ENCODE measurements at places on chromosomes 12 and 14.
A peak's percentile ranks its signal among the peaks of the same experiment; 100 is the strongest.

- DNase-seq, result no peak
Observed at GRCh38 chr14:59463787-59464485, 1.2 kb downstream of the GPR135 start.

- no peak for DNase-seq
Observed at GRCh38 chr14:80946797-80947196, 5.3 kb upstream of the CEP128 start.

- DNase-seq, result peak; percentile 16
Observed at GRCh38 chr14:65170768-65171507, 68.6 kb upstream of the MAX start.

DNA sequence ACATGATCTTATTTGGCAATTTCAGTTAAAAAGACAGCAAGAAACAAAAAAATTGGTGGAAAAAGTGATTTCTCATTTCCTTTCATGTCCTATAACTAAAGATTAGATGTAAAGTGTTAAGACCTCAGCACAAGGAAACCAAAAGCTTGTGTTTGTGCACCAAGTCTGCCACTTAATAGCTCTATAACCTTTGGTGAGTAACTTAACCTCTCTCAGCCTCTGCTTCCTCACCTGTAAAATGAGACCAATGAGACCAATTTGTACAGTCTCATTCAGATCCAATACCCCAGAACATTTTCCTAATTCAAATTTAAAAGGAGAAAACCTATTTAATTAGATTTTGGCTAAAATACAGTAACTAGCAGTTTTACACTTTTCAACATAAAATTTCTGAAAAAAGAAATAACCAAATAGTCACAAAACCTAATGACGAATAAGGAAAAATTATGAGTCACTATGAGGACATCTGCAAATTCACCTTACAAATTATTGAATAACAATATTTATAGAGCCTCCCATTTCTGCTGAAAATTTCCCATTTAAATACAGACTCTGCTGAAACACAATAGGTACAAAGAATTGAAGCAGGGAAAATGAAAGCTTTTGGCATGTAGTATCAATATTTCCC, 71.1 kb downstream of the EPS8 start:
- DNase-seq, result no peak

DNA sequence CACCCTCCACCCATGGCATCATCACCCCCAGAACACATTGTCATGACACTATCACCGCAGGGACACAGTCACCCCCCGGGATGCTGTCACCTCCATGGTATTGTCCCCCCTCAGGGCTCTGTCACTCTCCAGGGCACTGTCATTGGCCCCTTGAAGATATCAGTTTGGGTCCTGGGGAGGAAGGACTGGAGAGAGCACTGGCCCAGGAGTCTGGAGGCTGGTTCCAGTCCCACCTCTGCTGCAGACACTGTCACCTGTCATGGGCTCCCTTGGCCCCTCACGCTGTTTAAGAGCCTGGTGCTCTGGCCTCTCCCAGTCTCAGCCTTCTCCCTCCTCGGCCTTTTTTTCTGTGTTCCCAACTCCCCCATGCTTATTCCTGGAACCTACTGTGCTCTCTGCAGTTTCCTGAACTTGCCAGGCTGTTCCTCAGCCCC, 31.9 kb downstream of the SERPINA3 start:
- DNase-seq, result no peak

GRCh38 chr12:123107926-123108681, 42.8 kb downstream of the PITPNM2 start:
- no peak for DNase-seq

- no peak for DNase-seq
Observed at GRCh38 chr12:110666892-110667291, 22.0 kb downstream of the HVCN1 start.

GRCh38 chr14:50550294-50550693, 9.7 kb upstream of the ATL1 start:
- DNase-seq, result no peak

GRCh38 chr12:45725631-45726602, 3.6 kb upstream of the ARID2 start:
- DNase-seq, result no peak

DNA sequence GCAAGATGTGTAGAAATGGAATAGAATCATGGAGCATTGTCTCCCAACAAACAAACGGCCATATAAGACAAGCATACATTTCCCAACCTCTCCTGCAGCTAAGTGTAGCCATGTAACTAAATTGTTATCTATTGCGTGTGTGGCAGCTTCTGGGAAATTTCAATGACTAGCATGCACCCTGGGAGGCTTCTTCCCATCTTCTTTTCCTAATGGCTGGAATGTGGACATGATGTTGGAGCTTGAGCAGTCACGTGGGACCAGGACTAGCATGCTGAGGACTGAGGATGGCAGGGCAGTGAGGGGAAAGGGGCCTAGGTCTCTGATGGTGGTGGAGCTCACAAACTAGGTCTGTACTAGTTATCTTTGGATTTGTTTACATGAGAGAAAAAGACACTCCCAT, 21.7 kb upstream of the CTDSP2 start:
- no peak for DNase-seq

GRCh38 chr12:54272214-54272613, 7.7 kb downstream of the CBX5 start:
- DNase-seq, result no peak

- no peak for DNase-seq
Observed at GRCh38 chr12:17079251-17079909, 473.4 kb upstream of the LMO3 start.

- DNase-seq, result no peak
Observed at GRCh38 chr14:102277874-102278630, 26.9 kb downstream of the MOK start.

- no peak for DNase-seq
Observed at GRCh38 chr12:75862692-75863471, 168.7 kb downstream of the PHLDA1 start.

GRCh38 chr12:120247183-120247582, 18.3 kb downstream of the PXN start:
- no peak for DNase-seq

DNA sequence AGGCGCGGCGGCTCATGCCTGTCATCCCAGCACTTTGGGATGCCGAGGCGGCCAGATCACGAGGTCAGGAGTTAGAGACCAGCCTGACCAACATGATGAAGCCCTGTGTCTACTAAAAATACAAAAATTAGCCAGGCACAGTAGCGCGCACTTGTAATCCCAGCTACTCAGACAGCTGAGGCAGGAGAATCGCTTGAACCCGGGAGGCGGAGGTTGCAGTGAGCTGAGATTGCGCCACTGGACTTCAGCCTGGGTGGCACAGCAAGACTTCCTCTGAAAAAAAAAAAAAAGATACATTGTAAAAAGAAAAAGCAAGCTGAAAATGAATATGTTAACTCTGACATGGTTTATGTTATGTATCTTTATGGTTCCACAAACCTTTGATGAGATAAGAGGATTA, 33.6 kb downstream of the RPGRIP1 start:
- no peak for DNase-seq

- no peak for DNase-seq
Observed at GRCh38 chr12:55777856-55778255, 34.9 kb downstream of the GDF11 start.

DNA sequence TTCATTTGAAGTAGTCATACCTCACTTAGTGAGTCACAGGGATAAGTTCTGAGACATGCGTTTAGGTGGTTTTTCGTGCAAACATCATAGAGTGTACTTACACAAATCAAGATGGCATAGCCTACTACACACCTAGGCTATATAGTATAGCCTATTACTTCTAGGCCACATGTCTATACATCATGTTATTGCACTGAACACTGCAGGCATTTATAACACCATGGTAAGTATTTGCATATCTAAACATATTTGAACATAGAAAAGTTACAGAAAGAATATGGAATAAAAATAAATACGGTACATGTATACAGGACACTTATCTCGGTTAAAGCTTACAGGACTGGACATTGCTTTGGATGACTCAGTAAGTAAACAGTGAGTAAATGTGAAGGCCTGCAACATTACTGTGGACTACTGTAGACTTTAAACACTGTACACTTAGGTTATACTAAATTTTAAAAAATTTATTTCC, 670.6 kb downstream of the SLC16A7 start:
- DNase-seq, result no peak

GRCh38 chr12:47123730-47124129, 44.0 kb upstream of the AMIGO2 start:
- no peak for DNase-seq

DNA sequence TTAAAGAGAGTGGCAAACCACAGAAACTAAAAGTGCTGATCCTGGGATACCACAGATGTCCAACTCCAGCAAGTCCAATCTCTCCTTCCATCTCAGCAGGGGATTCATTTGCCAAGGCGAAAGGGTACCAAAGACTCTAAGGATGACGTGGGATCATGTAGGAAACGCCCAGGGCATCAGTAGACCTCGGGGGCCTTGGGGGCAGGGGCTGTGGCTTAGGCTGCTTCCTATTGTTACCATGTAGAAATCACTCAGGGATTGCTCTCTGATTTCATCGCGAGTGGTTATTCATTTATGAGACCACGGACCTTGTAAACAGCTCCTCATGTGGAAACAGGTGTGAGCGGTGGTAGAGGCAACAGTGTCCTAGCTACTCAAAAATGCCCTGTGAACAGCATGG, 149.3 kb upstream of the FKBP4 start:
- DNase-seq, result no peak

GRCh38 chr12:54666008-54666407, 17.8 kb upstream of the DCD start:
- no peak for DNase-seq

DNA sequence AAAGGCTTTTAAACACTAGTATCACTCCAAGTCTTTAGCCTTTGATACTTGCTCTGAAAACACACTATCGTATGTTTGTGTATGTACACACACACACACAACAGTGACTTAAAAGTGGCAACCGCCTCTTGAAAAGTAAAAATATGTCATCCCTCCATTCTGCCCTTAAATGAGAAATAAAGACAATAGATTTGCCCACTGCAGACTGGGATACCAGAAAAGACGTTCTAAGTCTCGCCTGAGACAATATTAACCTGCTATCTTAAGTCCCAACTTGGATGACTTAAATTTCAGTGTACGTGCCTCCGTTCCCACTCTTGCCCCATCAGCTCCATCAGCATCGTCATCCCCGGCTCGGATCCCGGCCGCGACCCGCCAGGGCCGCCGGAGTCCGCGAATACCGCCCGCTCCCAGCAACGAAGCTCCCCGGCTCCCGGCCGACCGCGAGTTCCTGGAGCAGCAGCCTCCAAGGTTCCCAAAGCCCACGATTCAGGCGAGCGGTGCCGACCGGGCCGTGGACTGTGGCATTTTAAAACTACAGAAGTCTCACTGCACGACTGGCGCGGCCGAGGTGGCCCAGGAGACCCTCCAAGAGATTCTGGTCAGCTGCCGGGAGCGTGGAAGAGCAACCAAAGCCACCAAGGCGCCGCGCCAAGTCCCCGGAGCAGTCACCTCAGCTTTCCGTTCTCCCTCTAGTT, 2.8 kb upstream of the ARID2 start:
- peak; percentile 26 for DNase-seq

GRCh38 chr12:84874125-84874824, 38.3 kb downstream of the SLC6A15 start:
- DNase-seq, result no peak

DNA sequence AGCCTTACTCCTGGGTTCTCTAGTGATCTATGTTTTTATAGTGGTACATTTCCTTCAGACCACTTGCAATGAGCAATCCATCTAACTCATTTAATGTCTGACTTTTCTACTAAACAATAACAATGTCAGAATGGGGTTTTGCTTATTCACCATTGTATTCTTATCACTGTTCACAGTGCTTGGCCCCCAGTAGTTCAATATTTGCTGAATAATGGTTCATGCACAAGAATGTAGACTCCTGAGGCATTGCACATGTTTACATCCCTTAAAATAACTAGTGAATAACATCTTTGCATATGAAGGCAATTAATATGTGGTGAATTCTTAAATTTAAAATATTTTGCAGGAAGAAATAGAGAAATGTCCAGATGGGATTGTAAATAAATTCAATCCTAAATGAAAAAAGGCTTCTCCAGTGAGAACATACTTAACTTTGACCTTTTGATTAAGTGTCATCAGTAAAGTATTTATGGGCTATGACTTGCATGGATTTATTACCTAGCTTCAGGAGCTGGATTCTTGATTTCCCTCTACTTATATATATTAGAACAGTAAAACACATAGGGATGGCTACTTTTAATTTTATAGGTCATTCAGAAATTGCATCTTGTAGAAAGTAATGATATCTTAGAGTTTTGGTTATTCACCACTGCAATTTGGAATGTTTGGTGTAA, 3.4 kb downstream of the CCER1 start:
- no peak for DNase-seq

GRCh38 chr14:95167177-95167576, 9.8 kb upstream of the DICER1 start:
- DNase-seq, result no peak

GRCh38 chr14:63051301-63051700, 6.0 kb upstream of the KCNH5 start:
- no peak for DNase-seq

- no peak for DNase-seq
Observed at GRCh38 chr14:96888158-96888557, 91.0 kb downstream of the VRK1 start.

DNA sequence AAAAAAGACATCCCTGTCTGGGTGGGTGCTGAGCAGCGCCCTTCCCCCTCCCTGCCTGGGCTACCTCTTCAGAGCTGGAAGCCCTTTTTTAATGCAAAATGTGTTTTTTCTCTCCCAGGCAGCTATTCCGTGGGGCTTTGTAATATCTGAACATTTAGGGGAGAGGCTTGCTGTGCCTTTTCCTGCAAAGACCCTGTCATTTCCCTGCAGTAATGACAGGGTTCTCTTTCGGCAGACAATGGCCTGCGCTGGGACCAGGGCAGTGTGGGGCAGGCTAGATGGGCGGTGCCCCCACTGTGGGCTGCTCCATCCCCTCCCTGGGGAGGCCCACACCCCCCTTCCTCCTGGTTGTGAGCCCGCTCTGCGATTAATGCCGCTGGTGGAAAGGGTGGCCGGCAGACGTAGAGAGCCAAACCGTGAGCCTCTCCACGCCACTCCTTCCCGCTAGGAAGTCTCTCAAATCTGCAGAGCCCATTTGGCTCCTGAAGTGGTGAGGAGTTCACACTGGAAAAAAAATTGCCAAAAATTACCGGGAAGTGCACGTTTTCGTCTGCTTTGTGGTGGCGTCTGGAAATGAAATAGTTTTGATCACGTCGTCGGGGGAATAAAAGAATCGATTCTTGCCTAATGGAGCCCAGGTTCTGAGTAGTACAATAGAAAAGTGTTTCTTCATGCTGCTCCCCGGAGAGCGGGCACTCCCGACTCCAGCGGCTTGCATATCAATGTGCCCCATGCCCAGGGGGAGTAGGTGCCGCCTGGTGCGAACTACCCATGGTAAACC, 31.5 kb downstream of the KIF26A start:
- DNase-seq, result no peak

DNA sequence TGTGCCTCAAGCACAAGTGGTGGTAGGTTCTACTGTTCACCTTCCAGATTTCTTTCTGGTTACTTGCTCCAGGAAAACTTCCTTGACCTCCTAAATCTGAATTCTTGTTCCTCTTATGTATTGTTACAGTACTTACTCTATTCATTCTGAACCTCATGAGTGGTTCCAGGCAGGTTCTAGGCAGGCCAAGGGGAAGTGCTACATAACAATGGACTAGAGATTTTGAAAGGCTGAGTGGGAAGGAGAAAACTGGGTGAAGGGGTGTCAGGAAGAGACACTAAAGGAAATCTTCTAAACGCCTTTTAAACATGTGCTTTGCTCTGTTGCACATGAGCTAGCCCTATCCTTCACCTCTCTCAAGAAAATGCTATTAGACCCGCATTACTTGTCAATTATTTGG, 1.6 kb downstream of the YARS2 start:
- no peak for DNase-seq

- DNase-seq, result no peak
Observed at GRCh38 chr12:6135071-6135470, 10.6 kb upstream of the VWF start.

- no peak for DNase-seq
Observed at GRCh38 chr12:15650399-15651128, 138.6 kb downstream of the EPS8 start.

All from T-helper 17 cell (primary cell).